ENCODE measurements at places on chromosomes 1 and 21. TPM values are rescaled to one million over a fixed set of nuclear protein-coding genes. Genes with fewer than 3 reads are reported as not detected.
A peak's percentile ranks its signal among the peaks of the same experiment; 100 is the strongest.

Gene PRKAA2
- 48.2 TPM for polyA plus RNA-seq

Gene CNKSR1
- 2.5 TPM for polyA plus RNA-seq

Gene DISC1
- 6.8 TPM for polyA plus RNA-seq

DNA sequence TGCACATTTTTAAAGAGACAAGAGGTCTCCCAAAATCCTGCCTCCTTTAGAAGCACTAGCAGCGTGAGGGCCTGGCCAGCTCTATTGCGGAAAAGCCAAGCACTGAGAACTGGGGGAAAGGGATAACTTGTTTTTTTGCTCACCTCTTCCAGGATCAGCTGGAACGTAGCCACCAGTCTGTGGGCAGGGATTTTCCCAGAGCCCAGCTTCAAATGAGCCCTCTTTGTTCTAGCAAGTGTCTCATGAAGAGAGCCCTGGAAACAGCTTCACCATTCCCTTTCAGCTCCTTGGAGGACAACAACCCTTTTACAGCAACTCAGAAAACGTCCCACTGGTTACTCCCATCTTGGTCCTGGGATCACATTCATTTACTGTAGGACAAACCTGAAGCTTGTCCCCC lies 195.4 kb downstream of the LMX1A start:
- no peak for DNase-seq

- DNase-seq = no peak
Observed at GRCh38 chr1:117834416-117834815, 95.0 kb downstream of the GDAP2 start.

GRCh38 chr1:93591676-93592550 lies 89.7 kb downstream of the BCAR3 start:
- DNase-seq = no peak

DNA sequence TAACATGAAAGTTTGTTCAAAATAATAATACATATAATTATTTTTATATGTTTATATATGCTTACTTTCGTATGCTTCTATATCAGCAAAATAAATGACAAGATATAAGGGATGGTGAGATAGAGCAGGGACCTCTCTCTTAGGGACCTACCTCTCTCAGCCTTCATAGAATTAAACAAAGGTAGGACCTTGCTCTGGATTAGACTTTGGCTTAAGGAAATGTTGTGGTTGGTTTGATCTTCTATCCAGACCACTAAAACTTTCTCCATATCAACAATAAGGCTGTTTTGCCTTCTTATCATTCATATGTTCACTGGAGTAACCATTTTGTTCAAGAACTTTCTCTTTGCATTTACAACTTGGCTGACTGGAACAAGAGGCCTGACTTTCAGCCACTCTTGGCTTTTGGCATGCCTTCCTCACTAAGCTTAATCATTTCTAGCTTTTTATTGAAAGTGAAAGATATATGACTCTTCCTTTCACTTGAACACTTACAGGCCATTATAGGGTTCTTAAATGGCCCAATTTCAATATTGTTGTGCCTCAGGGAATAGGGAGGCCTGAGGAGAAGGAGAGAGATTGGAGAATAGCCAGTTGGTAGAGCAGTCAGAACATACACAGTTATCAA lies 14.4 kb downstream of the FRRS1 start:
- no peak for DNase-seq

- DNase-seq = no peak
Observed at GRCh38 chr1:5423109-5423508, 569.1 kb downstream of the NPHP4 start.

Gene NPL
- 6.5 TPM for polyA plus RNA-seq

DNA sequence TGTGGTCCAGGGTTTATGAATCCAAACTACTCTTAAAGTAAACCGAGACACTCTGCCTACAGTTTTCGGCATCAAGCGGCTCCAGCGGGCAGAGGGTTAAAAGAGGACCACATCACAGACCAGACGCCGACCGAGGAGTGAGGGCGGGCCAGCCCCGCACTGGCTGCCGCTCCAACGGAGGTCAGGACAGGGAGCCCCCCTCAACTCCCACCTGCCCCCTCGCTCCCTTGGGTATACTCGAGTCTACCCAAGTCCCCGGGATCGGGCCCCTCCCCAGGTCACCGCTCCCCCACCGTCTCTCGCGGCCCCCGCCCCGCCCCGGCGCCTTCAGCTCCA lies 312 bp downstream of the ARNT start:
- DNase-seq = peak; percentile 75

DNA sequence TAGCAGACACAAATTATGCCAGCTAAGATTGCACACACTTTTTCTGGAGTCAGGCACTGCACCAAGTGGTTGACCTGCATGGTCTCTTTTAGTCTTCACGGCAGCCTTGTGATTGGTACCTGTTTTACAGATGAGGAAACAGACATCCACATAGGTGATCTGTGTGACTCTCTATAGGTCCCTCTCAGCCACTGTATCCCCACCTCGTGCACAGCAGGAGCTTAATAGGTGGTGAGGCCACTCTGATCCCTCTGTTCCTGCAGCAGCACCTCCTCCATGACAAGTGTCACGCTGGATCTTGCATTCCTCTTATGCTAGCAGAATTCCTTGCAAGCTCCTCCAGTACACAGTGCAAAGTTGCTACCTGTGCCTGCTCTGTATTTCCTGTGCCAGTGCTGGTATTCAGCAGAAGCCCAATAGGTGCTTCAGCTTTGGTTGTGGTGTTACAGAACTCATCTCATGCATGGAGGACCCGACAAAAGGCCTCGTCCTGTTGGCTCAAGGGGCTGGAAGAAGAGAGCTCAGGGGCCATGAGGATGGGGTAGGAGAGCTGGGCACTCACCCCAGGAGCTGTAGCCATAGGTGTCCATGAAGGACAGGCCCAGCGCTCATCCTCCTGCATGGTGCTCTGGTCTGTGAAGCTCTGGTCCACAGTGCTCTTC lies 546.7 kb downstream of the PTPRU start:
- DNase-seq = no peak

Gene SELE
- polyA plus RNA-seq = 1.0 TPM

Gene TLCD4
- 17.4 TPM for polyA plus RNA-seq

GRCh38 chr1:41698916-41699860 lies 214.7 kb upstream of the EDN2 start:
- DNase-seq = no peak

Gene TRIM46
- 0.35 TPM for polyA plus RNA-seq

GRCh38 chr1:209720826-209721225 lies 16.2 kb downstream of the HSD11B1 start:
- no peak for DNase-seq

DNA sequence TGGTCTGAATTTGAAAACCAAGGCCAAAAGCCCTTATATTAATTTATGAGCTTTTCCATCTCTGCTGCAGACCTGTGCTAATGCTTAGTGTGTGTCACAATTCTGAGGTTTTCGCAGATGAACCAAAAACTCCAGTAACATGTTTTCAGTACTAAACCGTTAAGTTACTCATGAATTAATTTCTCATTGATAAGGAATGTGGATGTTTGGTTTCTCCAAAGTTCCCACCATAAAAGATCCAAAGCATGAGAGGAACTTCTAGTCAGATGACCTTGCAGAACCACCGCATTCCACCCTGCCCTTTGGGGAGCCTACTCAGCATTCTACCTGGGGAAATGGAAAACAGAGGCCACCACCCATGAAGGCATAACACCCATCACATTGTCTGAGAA lies 7.5 kb upstream of the LEPR start:
- no peak for DNase-seq

GRCh38 chr1:214895011-214895600 lies 187.4 kb upstream of the KCNK2 start:
- no peak for DNase-seq

DNA sequence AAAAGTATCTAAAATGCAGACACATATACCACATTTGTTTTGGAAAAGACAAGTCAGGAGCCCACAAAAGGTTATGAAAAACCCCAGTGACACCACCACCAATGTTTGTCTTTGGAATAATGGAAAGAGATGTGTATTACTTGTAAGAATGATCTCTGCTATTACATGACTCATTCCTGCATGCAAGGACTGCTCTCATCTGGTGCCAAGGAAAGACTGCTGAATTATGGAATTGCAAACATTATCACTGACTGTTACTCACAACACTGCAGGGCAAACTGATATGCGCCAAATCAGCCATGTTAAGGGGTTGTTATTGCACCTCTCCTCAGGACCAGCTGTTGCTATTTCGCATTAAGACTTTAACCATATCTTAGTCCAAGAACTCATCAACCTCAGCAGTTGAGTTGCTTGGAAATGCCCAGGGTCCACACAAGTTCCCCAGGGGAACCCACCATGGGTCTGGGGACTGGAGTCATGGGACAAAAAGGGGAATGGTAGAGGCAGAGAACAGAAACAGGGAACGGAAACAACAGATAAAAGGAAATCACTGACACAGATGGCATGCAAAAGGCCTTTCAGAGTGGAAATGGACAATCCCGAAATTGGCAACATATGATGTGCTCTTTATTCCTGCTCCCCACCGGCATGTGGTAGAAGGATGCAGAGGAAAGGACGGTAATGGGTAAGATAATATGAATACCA lies 34.4 kb downstream of the CAPZB start:
- no peak for DNase-seq

Gene UMODL1
- not detected for polyA plus RNA-seq
